ENCODE measurements at places on chromosomes 6 and 20.

DNA sequence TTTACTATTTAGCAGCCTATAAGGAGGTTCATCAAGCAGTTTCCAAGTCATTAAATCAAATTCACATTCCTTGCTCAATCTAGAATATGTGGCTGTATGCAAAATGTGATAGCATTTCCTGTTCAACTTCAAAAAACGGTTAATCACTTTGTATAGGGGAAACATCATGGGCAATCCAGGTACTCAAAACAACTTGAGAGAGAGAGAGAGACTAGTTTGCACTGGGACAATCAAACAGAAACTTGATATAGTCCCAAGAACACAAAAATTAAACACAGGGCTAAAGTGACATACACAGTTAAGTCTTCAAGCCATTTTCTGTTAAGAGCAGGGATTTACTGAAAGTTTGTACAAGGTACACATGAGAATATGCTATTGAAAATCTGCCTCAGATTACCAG, 7.4 kb downstream of the CPNE1 start:
- no peak for DNase-seq

GRCh38 chr6:6225885-6226529, 94.5 kb downstream of the F13A1 start:
- no peak for DNase-seq

DNA sequence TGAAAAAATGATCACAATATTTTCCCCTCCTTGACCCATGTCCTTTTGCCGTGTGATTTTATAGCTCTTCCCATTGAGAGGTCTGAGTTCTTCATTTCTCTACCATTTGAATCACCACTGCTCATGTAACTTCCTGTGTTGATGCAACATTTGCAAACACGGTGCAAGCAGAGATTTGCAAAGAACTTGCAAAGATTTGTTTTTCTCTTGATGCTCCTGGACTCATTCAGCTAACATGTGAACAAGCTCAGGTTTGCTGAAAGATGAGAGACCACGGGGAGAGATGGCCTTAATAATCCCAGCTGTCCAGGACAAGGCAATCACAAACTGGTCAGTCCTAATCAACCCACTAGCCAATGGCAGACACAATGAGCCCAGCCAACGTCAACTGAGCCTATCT, 8.6 kb downstream of the VNN2 start:
- DNase-seq = no peak

GRCh38 chr20:53723621-53724020, 130.0 kb upstream of the ZNF217 start:
- no peak for DNase-seq

- no peak for DNase-seq
Measured at GRCh38 chr20:49701916-49702315, 11.8 kb downstream of the B4GALT5 start.

DNA sequence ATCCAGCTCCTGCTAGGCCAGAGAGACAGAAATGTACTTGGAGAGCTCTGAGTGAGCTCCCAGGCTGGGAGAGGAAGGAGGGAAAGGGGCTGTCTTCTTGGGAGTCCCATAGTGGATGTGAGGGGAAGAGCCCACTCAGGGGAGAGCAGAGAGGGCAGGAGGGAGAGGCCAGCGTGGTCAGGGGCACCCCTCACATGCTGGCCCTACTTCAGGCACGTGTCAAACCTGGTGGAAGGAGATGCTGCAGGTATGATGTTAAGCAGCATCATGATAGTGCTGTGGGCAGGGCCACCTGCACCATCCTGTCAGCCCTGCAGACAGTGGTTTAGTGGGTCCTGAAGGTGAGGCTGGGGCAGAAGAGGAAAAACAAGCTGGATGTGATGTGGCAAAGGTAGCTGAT, 265.4 kb upstream of the RNF24 start:
- DNase-seq = no peak

DNA sequence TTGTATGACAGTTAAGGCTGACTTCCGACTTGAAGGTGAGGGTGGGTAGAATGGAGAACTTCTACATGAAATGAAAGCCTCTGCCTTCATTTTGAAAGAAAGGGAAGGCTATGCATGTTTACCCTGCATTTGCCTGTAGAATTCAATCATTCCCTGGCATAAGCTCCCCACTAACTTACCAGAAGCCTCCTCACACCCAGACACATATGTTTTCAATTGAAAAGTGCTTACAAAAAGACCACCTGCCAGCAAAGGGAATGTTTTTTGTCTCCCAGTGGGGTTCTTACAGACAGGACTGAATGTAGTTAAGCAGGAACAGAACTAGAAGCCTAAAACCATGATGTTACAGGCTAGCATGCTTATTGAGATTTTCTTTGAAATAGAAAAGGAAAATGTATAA, 392.1 kb upstream of the HSF2 start:
- DNase-seq = no peak

DNA sequence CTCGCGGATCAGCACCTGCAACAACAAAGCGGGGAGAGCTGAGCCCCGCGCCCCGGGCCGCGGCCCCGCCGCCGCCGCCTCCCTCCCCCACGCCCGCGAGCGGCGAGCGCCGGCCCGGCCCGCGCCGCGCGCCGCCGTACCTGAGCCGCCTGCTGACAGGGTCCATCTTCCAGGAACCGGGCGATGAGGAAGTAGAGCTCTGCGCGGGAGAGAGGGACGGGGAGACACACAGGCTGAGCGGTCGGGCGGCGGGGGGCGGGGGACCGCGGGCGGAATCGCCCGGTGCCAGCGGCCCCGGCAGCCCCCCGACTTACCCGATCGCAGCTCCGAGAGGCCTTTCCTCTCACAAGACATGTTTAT, 359 bp downstream of the PHIP start:
- no peak for DNase-seq

- no peak for DNase-seq
Measured at GRCh38 chr6:167100241-167100674, 22.6 kb upstream of the CCR6 start.

- no peak for DNase-seq
Measured at GRCh38 chr6:167722634-167723309, 103.9 kb upstream of the AFDN start.

DNA sequence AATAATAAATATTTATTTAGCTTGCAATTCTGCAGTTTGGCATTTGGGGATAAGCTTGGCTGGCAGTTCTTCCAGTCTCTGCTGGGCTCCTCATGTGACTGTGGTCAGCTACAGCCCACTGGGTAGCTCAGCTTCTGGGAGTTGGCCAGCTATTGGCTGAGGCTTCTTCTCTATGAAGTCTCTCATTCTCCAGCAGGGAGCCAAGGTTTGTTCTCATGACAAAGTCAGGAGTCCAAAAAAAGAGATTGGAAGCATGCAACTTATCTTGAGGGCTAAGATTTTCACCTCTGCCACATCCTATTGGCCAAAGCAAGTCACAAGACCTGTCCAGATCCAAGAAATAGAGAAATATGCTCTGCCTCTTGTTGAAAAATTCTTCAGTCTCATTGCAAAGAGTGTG, 94.6 kb downstream of the SNAP25 start:
- DNase-seq = no peak

DNA sequence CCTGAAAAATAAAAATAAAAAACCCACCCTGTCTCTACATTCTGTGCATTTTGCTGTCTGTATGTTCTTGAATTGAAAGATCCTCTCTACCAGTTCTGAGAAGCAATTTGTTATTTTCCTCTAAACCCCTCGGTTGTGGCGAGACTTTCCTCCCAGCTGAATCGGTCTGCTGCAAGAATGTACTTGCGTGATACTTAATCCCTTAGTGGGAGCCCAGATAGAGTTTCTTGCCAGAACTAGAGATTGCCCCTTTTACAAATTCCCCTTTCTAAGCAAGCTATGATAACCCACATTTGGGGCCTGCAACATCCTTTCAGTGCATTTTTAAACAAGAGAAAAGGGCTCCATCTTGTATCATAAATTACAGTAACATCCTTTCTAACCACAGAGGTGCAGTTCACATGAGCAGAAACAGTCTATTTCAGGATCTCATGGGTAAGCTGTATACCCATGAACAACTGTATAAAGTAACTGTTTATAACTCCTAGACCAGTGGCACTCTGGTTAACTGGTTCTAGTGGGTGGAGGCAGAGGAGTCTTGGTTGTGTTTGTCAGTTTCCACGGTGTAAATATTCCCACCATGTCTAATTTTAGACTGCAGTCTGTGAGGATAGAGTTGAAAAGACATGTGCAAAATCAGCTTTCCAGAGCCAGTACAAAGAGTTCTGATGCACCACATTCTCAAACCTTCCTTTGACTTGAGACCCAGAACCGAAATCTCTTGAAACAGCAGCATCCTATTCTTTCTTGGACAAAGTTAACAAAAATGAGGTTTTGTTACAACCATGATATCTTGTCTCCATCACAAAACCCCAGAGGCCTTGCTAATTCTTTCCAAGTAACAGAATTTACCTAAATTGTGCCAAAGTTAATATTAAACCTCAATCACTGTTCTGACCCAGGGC, 113.1 kb upstream of the ZNF217 start:
- no peak for DNase-seq

DNA sequence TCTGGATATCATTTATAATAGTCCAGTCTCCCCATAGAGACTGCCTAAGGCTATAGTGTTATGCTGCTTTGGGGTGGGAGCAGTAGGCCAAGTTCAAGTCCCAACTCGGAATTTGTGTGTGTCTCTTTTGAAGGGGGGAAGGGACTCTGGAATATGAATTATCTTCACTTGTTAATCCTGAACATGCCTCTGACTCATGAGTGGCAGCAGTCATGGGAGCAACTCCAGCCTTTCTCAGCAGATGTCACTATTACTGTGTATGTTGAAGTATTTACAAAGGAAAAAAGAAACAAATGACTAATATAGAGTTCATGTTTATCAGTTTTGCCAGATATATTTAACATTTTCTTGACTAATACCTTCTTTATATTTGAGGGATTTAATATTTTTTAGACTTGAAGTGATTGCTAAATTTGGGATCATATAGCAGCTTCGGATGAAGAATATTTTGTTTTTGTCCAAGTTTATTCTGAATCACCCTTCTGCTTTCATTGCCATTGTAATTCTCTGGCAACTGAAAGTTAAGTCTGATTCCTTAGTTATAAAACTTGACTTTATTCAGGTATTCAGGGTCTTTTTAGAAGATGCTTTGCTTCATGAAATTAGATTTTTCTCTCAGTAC, 23.4 kb downstream of the FAM217A start:
- DNase-seq = no peak

- no peak for DNase-seq
Measured at GRCh38 chr6:99882128-99882702, 111.8 kb downstream of the MCHR2 start.

DNA sequence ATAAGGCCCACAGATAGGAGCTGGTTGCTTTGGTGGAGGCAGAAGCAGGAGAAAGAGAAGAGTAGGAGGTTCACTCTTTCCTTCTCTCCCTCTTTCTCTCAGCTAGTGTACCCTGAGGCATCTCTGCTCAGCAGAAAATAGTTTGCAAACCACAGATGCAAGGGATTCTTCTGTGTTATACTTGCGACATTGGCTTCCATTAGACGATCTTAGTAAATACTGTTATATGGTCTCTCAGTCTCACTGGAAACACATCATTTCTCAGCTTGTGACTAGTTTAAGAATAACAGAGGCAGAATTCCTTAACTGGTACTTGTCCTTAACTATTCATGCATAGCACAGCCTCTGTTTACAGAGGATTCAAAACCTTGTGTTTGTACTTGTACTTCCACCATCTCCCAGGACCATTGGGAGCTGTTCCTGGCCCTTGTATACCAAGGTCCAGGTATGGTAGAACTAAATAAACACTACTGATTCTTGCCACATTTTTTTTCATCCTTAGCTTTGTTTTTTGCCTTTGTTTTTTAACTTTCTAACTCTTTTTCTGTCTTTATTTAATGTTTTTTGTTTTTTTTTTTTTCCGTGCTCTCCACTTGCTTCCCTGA, 218.2 kb downstream of the OTOR start:
- no peak for DNase-seq

GRCh38 chr6:154165478-154165877, 126.4 kb downstream of the OPRM1 start:
- no peak for DNase-seq

DNA sequence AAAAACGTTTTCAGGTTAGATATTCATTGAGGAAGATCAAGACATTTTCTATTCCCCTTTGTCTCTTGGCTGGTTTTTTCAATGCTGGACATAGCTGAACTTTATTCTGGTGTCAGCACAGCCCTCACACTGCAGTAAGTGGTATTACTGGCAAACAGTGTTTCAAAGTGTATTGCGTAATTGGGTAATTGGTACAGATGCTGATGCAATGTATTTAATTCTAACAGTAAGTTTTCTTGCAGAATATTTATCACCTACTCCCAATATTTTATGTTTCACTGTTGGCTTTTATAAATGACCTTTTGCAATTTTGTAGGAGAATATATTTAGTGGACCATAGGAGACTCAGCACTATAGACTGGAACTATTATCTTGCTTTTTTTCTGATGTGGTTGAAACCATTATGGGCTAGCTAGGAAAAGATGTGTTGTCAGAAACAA, 287.6 kb upstream of the SOX4 start:
- DNase-seq = no peak

DNA sequence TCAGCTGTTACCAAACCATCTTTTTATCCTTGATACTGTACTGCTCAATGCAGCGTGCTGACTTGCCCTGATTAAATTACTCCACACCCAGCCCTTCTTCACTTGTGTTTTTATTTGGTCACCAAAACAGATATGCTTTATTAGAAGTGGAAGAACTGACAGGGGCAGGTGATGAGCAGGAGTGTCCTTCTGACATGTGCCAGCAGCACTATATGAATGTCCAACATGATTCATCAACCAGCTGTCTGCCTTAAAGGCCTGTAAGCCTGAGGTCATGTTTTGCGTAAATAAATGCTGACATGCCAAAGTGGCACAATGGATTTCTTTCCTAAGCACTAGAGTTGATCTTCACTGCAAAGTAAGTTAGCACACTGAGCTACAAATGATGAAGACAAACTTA, 15.4 kb downstream of the POPDC3 start:
- DNase-seq = no peak

- DNase-seq = no peak
Measured at GRCh38 chr6:168903613-168904345, 349.9 kb downstream of the THBS2 start.

DNA sequence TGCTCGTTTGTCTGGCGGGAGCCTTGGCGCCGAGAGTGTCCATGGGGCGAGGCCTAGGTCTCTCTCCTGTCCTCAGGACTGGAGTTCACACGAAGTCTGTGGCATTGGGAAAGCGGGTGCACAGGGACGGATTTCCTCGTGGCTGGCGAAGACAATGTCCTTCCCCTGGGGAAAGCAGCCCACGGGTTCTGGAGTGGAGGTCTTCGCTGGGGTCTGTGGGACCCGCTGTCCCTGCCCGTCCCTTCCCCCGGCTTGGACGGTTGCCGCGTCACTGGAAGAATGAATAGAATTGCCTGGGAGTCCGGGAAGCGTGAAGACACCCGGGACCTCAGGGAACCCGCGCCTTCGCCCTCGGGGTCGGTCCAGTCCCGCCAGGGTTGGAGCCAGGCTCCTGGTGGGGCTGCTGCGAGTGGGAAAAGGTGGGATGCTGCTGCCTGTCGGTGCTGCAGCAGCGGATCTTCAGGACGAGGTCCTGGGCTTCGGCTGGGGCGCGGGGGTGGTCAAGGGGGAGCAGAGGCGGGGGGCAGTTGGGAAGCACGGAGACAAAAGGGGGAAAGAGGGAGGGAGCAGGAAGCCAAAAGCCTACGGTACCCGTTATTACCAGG, 441.8 kb upstream of the DEFB115 start:
- DNase-seq = no peak

- no peak for DNase-seq
Measured at GRCh38 chr6:134398453-134398852, 80.5 kb upstream of the SGK1 start.

GRCh38 chr6:105515054-105515453, 112.2 kb upstream of the PREP start:
- no peak for DNase-seq

- no peak for DNase-seq
Measured at GRCh38 chr20:34941226-34941625, 14.4 kb downstream of the GSS start.

- no peak for DNase-seq
Measured at GRCh38 chr6:154504102-154504501, 6.4 kb downstream of the CNKSR3 start.

- DNase-seq = no peak
Measured at GRCh38 chr6:147855803-147856482, 347.5 kb downstream of the SAMD5 start.
